ENCODE measurements at places on chromosomes 7 and 10.

GRCh38 chr7:138396251-138397070 lies 63.6 kb upstream of the TRIM24 start:
- DNase-seq: no peak

DNA sequence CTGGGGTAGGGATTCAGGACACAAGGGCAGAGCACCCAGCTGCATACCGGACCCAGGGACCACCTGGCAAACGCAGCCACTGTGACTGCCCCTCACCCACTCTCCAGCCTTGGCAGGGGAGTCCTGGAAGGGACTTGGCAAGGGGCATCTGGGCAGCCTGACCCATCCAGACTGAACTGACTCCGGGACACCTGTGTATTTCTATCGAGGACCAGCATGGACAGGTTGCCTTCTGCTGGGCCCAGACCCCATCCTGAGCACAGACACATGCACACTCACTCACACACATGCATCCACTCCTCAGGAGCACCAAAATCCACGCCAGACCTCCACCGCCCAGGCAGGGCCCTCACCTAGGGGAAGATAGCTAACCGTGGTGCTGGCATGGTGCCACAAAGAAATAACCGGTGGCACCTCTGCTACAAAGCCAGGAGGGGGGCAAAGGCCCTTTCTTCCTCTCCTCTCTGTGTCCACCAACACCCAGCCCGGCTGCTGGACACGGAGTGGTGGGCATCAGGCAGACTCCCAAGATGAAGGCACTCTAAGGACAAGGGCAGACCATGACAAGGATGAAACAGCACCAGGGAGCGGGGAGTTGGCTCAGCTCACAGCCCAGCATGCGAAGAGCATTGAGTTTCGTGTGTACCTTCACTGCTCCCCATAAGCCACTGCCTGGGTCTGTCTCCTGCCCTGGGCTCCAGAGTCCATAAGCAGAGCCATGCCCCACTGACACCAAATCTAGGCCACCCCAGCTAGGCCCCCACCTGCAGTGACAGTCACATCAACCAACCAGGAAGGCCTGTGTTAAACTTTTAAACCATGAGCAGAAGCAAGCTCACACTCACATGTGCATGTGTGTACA lies 35.3 kb downstream of the KCNH2 start:
- no peak for DNase-seq

DNA sequence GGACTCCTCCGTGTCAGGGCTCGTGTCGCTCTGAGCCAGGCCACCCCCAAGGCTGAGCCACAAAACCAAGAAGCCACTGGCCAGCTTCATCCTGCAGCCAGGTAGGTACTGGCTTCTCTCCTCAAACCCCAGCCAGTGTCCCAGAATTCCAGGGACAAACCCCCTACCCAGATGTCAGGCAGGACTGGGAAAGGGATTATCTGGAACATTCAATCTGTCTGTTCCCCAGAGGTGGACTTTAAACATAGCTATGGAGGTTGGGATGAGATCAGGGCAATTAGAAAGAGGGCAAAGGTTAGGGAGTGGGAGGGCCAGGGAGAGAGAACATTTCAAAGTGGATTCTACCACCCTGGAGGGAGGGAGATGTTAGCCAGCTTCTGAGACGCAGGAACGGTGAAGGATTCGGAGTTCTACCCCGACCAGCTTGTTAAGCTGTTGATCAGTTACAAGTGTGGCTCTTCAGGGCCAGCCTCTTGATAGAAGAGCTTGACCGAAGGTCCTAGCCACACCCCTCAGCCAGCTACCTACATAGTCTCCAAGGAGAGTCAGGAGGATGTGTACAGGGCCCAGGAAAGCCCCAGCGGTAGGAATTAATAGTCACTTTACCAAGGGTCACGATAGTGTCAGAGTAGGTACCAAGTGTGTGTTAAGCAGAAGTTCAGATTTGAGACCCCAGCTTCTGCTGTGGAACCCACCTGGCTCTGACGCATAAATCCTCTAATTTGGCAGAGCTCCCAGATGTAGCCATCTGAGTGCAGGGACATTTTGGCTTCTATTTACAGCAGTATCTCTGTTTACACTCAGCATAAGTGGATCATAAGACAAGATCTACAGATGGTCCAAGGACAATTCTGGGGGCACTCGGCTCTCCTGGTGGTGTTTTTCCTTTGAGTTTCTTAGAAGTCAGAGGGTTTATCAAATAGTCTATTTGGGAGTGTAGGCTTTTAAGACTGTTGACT lies at the start of gene PLA2G12B:
TSS of gene PLA2G12B (minus strand) at position 211 of the 959 bp plus-strand sequence. CDS start at position 90, 121 bp downstream.
- DNase-seq: no peak

DNA sequence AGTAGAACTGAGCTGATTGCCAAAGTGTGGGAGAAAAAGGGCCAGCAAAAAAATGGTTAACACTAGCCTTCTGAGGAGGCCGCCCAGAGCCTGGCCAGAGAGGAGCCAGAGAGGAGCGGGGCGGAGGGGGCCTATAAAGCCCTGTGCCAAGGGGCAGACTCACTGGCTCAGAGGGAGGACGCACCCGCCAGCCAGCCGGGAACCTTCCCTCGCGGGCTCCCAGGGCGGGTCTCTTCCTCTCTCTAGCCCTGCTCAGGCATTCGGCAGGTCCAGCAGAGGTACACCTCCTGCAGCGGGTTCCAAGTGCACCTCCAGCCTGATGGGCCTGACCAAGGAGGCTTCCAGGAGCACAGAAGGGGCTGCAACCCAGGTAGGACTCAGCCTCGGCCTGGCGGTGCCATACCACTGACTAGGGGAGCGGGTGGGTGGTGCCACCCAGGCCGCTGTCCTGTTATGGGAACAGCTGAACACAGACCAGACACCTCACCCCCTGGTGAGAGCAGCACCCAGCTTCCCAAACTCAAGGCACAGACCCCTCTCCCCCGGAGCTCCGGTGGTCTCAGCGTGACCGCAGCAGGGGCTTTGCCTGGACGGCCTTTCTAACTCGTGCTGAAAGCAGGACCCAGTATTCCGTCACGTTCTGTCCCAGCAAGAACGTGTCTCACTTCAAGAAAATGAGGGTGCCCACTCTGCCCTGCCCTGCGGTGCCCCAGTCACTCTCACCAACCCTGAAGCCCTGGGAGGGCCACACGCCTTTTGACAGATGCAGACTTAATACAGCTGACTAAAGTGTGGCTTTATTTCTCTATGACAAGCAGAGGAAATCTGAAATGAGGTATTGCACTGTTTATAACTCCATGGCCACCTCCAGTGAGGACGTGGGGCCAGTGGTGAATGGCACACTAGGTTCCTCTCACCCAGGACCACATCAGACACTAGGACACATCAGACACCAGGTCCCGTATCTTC lies at the start of gene GPER1:
TSS of gene GPER1 (plus strand) at position 162 of the 969 bp plus-strand sequence. CDS start 3,616 bp downstream, outside the sequence.
- DNase-seq: no peak

DNA sequence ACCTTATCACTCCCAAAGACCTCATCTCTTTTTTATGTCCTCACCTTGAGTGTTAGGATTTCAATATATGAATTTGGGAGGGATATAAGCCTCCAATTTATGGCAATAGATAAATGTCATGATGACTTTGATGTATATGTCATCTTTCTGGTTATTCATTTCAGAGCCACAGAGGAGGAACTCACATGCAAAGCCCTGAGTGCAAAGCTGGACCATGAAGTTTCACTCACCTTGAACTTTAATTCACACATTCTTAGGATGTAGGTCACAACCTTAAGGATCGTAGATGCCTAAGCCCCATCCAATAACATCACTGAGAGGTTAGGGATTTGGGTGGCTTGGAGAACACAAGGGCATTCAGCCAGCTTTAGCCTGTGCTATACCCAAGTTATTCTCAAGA lies 81.9 kb upstream of the ZPBP start:
- no peak for DNase-seq

DNA sequence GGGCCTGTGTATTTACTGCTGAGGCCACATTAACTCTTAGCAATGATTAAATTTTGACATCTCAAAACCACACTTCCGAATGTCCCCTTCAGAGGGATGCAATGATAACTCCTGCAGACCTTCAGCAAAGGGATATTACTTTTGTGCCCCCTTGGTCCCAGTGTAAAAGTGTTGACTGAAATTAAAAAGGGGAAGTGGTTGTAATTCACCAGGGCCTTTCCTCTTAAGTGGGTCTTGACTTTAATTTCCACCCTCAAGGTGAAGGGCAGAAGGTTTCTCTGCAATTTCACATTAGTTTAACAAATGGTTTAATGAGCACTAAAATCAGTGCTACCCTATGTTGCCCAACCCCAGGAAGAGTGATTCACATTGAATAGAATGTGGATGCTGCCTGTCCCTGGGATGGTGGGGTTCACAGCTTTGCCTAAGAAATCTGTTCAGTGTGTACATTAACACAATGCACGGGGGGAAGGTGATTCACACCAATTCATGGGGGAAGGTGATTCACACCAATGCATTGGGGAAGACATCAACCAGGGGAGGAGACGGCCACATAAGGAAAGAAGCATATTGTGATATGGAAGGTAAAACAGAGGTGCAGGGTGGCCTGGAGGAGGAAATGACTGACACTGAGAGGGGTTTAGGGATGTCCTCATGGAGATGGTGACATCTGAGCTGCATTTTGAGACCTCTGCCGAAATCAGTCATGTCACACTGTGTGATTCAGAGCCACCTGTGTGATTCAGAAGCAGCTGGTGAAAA lies 19.4 kb upstream of the TNS3 start:
- DNase-seq: no peak

DNA sequence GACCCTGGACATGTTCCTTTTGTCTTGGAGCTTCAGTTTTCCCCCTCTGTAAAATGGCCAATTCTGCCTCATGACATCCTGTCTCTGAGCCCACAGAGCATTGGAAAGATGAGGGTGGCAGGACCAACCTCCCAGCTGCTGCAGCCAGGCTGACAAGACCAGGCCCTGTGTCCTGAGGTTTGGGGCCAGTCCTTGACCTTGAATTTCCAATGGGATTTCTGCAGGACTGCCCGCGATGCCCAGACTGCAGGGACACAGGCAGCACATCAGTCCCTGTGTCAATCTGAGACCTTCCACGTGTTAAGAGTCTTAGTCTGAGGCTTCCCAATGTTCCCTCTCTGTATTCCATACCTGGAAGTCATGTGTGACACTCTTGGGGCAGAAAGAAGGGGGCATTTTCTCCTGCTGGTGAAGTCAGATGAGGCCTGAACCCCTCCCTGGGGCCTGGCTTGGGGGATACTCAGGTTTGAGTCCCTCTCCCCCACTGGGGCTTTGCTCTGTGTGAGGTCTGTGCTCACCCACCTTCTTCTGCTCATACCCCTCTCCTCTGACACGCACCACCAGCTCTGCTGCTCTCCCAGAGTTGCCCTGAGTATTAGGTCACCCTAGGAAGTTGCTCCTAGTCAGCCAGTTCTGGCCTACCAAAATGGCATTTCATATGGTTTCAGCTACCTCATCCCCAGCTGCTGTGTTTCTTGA lies 79.2 kb downstream of the ADCY1 start:
- DNase-seq: no peak
